ENCODE measurements at places on chromosomes 16 and 17.

DNA sequence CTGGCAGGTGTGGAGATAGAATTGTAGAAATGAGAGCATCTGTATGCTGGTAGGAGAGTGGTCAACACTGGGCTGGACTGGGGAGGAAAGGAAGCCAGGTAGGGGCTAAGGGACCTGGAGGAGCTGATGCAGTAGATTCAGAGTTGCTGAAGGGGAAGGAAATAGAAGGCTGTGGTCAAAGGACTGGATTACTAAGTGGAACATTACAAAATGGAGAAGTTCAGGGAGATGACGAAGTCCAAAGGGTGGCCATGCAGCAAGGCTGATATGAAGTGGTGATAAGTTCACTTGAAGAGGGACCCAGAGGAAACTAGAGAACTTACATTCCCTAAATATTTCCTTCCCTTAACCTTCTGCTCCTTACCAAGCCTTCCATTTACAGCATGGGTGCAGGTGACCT is 8.6 kb upstream of the CCL2 start:
- no peak for DNase-seq

DNA sequence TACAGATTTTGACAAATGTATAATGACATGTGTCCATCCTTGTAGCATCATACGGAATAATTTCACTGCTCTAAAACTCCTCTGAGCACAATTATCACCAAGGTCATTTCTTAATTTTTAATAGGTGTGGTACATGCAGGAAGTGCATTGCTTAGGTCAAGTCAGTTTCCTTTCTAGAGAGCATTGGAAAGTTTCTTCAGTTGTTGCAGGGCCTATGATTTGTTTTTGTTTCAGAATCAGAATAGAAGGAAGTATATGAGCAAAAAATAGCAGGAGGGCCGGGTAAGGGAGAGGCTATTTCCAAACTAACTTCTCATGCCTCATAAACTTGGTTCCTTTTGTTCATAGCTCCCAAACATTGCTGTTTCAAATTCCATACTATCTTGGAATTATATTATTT is 24.0 kb upstream of the SLFN5 start:
- no peak for DNase-seq

- DNase-seq = no peak
These were observed 58.8 kb downstream of the UTP18 start for GRCh38 chr17:51319186-51319585.

DNA sequence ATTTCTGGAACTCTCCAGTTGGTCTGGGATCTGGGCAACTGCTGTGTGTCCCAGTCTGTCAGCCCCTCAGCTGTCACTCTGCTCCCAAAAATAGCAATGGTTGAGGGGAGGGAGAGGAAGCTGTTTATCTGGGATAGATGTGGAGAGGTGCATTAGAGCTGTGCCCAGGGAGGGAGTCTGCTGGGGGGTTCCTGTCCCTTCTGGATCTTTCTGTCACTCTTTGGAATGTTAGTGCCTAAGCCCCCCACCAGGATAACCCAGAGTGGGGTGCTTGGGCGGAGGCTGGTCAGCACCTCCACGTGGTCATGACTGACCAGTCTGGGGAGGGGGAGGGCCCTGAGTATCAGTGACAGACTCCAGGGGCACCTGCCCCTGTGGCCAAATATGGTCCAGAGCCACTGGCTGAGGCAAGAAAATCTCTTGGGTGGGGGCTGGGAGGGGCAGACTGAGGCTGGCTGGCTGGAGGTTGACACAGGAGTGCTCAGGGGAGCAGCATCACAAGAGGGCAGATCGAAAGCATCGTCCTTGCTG is at the start of gene UNC45B:
TSS of gene UNC45B (plus strand) at position 443 of the 531 bp plus-strand sequence. CDS start 447 bp downstream, outside the sequence.
- no peak for DNase-seq

DNA sequence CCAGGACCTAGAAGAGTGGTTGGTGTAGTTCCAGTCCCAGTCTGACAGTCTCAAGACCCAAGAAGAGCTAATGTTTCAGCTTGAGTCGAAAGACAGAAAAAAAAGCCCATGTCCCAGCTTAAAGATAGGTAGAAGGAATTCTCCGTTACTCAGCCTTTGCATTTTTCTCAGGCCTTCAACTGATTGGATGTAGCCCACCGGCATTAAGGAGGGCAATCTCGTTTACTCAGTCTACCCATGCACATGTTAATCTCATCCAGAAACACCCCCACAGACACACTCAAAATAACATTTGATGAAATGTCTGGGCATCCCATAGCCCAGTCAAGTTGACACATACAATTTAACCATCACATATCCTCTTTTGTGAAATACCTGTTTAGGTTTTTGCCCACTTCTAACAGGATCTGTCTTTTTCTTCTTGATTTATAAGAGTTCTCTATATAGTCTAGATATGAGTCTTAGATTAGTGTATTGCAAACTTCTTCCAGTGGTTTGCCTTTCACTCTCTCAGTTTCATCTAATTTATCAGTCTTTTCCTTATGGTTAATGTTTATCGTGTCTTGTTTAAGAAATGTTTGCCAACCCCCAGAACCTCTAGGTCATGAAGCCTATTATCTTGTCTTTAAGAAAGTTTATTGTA is 7.6 kb upstream of the NUP93 start:
- no peak for DNase-seq

- DNase-seq = no peak
These were observed 149.8 kb upstream of the MAF start for GRCh38 chr16:79750311-79750710.

- DNase-seq = no peak
These were observed 3.5 kb downstream of the MARVELD3 start for GRCh38 chr16:71629278-71630016.

GRCh38 chr17:31917065-31917529 is 15.6 kb upstream of the UTP6 start:
- DNase-seq = no peak

DNA sequence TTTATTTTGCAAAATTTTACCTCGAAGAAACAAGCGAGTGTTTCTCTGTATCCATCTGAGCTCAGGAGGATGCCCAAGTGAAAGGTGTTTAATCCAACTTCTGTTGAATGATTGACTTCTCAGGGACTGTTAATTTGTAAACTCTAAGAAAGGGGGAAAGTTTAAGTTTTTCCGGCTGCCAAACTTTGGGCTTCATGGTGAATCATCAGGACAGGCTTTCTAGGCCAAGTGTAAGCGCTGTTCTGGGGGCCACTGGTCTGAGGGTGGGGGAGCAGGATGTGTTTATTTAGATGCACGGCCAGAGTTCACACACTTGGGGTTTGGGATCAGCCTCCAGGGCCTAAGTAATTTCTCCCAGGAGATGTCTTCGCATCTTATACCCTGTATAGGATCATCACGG is 110.4 kb downstream of the PITPNC1 start:
- no peak for DNase-seq

- no peak for DNase-seq
These were observed 8.4 kb upstream of the TAT start for GRCh38 chr16:71585318-71585703.

GRCh38 chr16:27222249-27223225 is 19.2 kb downstream of the KDM8 start:
- DNase-seq = peak; percentile 52

- DNase-seq = peak; percentile 73
These were observed 8.8 kb upstream of the CEP112 start for GRCh38 chr17:66200685-66201092.

DNA sequence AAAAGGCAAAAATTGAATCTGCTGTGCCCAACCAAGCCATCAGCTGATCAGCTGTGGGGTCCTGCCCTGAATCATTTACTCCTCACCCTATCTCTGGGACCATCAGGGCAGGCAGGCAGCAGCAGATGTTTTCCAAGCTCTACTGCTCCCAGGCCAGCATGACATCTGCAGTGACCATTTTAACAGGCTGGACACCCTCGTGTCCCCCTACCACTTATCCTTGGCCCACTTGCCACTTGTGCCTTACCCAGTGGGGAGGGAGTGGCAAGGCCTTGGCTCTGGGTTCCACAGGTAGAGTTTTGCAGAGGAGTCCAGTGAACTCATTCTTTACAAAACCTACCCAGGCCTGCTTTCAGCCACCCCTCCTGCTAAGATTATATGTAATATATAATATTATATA is 12.0 kb upstream of the CA4 start:
- no peak for DNase-seq

- no peak for DNase-seq
These were observed 97.9 kb upstream of the ZNF469 start for GRCh38 chr16:88284626-88285513.

GRCh38 chr16:53905028-53905427 is 201.1 kb downstream of the FTO start:
- DNase-seq = no peak

DNA sequence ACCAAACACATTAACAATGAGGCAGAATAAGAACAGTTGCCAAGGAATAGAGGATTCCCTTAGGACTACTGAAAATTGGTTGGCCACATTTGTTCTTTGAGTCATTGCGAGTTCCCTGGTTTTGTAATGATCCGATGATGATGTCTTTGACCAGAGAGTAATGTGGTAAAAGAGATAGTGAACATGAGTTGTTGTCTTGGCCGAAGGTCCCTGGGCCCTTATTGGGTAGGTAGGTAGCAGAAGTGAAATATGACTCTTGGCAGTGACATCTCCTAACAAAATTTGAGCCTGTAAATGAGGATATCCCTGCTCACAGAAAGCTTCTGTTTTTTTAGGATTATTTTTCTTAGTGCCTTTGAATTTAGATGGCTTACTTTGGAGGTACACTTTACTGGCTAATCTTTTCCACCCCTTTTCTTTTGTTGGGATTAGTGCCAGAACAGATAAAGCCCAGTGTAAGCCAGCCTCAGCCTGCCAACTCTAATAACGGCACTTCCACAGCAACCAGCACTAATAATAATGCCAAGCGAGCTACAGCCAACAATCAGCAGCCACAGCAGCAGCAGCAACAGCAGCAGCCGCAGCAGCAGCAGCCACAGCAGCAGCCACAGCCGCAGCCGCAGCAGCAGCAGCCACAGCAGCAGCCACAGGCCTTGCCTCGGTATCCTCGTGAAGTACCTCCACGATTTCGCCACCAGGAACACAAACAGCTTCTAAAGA is 47.2 kb downstream of the TNRC6A start:
- no peak for DNase-seq

DNA sequence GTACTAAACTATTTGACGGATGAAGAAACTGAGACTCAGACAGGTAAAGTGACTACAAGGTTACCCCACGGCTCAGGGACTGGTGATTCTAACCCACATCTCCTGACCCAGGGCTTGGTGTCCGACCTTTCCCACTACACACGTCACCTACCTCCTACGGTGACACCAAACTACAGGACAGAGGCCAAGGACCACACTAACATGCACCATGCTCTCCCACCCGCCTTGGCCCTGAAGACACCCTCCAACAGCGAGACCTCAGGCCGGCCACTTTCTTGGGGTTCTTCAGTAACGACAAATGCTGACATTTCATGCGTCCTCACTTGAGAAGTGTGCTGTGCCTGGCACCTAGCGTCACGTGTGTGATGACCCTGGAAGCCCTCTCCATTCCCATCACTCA is 6.4 kb downstream of the KNOP1 start:
- no peak for DNase-seq

GRCh38 chr17:18182110-18182977 is 1.3 kb upstream of the ALKBH5 start:
- peak; percentile 33 for DNase-seq

DNA sequence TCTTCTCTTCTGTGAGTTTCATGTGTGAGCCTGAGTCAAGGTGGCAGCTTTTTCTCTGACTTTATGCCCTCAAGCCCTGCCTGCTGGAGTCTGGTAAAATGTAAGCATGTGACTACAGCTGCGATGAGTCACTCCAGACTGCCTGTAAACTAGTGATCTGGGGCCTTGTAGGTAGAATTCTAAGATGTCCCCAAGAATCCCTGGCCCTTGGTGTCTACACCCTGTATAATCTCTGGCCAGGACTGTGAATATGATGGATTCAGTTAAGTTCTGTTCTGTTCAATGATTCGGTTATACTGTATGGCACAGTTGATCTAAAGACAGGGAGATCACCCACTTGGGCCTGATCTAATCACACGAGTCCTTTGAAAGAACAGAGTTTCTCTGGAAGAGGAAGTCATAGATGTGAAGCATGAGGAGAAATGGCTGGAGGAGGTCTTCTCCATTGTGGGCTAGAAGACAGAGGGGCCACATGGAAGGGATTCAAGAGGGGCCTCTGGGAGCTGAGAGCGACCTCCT is 29.8 kb downstream of the PRSS54 start:
- DNase-seq = peak; percentile 47

DNA sequence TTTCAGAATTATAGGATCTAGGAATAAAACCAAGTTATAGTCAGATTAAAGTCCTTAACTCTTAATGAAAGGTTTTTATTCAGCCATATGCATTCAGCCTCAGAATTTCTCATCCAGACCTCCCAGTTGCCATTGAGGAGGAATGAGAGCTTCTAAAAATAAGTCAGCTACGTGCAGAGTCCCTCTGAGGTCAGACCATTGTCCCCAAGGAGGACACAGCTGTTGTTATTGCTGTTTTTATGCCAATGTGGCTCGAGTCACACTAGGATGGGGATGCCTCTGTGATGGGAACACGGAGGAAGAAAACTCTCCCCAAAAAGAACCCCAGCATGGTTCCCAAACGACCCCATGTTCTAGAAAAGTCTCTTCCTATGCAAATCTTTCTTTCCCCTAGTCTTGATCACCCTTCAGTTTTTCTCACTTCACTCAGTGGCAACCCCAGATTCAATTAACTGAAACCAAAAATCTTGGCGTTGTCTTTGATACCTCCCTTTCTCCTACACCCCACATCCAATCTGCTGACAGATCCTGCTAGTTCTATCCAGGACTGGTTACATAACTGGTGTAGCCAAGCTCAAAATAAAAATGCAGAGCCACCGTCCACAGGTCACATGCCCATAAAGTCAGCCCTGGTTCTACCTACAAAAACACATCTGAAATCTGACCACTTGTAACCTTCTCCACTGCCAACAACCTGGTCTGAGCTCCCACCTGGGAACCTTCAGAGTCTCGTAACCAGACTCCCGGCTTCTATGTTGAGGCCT is 138.2 kb upstream of the ERCC4 start:
- no peak for DNase-seq

- DNase-seq = peak; percentile 28
These were observed 489.8 kb downstream of the NPIPA7 start for GRCh38 chr16:16868727-16869126.

DNA sequence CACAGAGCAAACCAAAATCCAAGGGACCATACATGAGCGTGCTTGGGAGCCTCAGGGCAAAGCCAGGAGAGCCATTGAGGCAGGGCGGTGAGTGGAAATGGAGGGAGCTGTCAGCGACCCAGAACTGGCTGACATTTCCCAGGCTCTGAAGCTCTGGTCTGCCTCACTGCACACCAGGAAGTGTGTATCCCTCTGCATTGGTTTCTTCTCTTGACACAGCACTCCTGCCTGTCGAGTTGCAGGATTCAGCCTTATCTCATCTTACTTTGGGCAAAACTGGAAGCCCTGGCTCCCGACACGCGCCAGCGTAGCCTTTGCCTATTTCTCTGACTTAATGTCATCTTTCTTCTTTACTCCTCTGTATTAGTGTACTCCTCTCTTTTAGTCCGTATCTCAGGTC is 144.7 kb upstream of the HS3ST3A1 start:
- no peak for DNase-seq

- no peak for DNase-seq
These were observed 31.8 kb upstream of the ZKSCAN2 start for GRCh38 chr16:25289466-25289865.

Data from mesendoderm (in vitro differentiated cells).